ENCODE measurements at places on chromosomes 13 and 19. TPM values are rescaled to one million over a fixed set of nuclear protein-coding genes. Genes with fewer than 3 reads are reported as not detected.

Gene ZBTB32
- 0.13 TPM for total RNA-seq

Gene ZNF253
- 51.0 TPM for total RNA-seq

Gene ATXN8OS
- not detected for total RNA-seq

Gene PSG1
- total RNA-seq, result not detected

Gene VAV1
- 0.61 TPM for total RNA-seq

Gene HOOK2
- total RNA-seq, result 56.8 TPM

Gene ZNF829
- 5.0 TPM for total RNA-seq

Gene LRRC8E
- total RNA-seq, result 4.8 TPM

Gene SIGLEC11
- total RNA-seq, result not detected

Gene PCDH9
- 0.09 TPM for total RNA-seq

Gene PRKD2
- total RNA-seq, result 60.7 TPM

Gene IGFL2
- total RNA-seq, result not detected
